ENCODE measurements at places on chromosomes 2 and 18.

DNA sequence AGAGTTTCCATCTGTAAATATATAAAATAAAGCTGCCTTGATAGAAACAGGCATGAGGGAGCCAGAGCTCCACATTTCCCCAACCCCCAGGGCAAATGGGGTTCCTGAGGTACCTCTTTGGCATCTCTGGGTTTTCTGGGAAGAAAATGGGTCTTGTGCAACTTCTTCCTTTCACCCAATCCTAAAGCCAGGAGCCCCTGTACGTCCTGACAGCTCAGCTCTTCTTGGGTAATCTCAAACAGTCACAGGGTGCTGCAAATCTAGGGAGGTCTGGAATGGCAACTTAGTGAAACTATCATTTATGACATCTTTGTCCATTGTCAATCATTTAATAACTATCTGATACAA, 36.6 kb upstream of the STAT1 start:
- DNase-seq: no peak

- no peak for DNase-seq
Observed at GRCh38 chr2:209671020-209671680, 100.5 kb upstream of the UNC80 start.

DNA sequence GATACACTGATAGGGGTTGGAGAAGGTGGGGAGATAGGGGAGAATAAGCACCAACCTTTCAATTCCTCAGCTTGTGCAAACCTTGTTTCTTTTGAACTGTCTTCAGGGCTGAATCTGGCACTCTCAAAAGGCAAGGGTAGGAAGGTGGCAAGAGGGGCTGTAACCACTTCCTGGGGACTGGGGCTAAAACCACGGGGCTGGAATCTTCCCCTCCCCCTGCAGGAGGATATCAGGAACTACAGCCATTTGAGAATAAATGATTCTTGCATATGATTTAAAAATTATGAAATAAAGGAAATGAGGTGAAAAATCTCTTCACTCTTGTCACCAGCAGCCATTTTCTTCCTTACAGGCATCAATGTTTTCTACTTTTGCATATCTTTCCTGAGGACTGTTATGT, 50.8 kb downstream of the ATOH8 start:
- DNase-seq: peak; percentile 24

- no peak for DNase-seq
Observed at GRCh38 chr2:159998961-159999360, 63.5 kb downstream of the PLA2R1 start.

DNA sequence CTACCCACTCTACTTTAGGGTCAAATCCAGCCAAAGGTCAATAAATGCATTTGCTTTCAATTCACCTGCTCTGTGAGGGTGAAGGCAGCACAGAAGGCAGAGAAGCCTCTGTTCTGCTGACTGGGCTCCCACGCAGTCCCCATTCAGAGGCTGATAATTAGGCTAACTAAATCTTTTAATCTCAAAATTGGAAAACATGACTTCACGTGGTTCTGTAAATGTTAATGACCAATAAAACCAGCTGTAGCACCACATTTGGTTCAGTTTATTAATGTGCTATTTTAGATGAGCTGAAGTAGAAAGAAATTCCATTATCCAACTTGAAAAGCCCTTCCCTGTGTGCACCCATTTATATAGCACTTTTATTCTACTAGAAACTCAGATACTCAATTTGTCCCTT, 310.6 kb downstream of the C1D start:
- no peak for DNase-seq

DNA sequence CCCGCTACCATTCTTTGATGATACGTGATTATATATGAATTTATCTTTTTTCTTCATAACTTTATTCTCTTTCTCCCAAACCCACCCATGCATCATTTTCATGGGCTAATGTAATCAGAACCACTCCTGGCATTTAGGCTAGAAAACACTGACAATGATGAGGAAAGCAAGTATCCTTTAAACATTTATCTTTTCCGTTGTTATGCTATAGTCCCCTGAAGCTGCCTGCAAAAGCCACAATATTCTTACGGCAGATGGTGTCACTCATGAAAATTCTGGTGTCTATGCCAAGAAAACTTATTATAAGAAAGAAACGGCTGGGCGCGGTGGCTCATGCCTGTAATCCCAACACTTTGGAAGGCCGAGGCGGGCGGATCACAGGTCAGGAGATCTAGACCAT, 221.8 kb upstream of the CTAGE1 start:
- no peak for DNase-seq

- no peak for DNase-seq
Observed at GRCh38 chr2:2941205-2941604, 436.4 kb downstream of the EIPR1 start.

GRCh38 chr18:70991577-70991976, 702.7 kb downstream of the SOCS6 start:
- no peak for DNase-seq
